ENCODE measurements at places on chromosomes 5 and 9.

DNA sequence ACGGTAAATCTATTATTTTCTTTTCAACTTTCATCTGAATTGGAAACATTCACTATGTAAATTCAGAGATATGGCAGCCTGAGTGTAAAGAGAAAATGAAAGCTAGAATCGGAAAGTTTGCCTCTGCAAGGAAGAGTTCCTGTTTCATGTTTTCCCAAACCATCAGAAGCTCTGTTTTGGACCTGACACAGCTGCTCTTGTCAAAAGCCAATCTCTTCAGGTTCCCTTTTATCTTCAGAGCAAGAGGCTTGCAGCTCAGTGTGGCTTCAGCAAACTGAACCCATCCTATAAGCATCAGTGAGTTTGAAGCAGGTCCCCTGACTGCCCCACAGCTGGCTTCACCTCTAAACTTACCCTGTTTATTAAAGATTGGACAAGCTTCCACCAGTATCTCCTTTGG is 1099.7 kb downstream of the DTWD2 start:
- no peak for DNase-seq

- no peak for DNase-seq
These were observed 188.6 kb downstream of the NR3C1 start for GRCh38 chr5:143214890-143215289.

DNA sequence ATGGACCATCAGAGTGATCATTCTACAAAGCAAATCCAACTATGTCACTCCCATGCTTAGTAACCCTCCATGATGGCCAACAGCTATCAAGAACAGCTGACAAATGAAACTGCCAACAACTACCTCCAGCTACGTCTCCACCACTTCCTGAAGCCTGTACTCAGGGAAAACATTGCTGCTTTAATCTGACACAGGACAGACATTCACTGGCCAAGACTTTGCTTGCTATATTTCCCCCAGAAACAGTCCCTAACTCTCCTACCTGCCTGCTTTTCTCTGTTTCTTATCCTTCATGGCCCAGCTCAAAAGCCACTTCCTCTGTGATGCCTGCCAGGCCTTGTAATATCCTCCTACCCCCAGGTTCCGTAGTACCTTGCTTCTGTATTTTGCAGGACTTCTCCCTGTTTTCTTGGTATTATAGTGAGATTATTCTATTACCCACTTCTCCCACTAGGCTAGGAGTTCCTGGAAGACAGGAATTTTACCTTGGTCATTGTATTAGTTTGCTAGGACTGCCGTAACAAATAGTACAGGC is 14.7 kb upstream of the RAB14 start:
- DNase-seq: no peak

GRCh38 chr9:126439883-126440653 is 113.4 kb downstream of the MVB12B start:
- no peak for DNase-seq

- no peak for DNase-seq
These were observed 100.9 kb upstream of the MAP1B start for GRCh38 chr5:72006361-72006760.

DNA sequence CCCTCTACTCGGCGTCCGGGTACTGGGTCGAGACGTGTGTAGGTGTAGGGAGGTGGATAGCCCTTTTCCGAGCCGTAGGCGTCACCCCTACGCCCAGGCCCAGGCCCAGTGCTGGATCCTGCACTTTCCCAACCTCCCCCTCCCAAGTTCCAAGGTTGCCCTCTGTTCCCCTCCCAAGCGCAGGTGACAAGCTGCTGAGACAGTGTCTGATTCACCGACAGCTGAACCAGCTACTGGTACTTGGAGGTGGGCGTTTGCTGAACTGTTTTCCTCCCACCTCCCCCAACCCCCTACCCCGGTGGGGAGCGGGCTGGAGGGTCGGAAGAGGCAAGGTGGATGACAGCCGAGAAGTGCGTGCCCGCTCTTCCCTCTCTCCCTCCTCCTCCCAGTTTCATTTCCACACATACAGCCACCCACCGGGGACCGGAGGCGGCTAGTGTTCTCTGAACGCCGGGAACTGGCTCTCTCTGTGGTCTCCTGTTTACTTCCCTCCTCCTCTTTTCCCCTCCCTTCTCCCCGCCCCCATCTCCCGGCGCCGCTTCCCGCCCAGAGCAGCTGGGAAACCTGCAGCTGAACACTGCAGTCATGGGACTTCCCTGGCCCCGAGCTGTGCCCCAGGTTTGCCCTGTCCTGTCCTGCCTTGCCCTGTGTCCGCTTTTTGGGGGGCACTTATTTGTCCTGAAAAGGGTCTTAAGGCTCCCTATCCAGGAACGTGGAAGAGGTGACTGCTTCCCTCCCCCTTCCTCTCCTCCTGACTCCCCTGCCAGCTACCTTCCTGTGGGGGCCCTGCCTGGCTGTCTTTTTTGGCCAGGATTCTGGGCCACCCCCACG is 6.2 kb upstream of the KLF9 start:
- DNase-seq: no peak

- DNase-seq: no peak
These were observed 308.1 kb downstream of the LRRC70 start for GRCh38 chr5:62886603-62887315.

DNA sequence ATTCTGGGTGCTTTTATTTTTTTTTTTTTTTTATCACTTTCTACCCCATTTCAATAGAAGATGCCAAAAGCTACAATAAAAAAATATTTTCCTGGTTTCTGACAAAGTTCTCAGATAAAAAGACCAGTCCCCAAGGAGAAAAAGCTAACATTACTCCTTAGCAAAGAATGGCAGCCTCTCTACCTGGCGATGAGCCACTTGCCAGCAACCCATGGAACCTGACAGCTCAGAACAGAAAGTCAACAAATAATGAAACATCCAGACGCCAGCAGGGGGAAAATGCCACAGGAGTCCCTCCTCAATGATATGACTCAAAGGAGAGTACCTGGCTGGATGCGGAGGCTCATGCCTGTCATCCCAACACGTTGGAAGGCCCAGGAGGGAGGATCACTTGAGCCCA is 123.2 kb downstream of the MYO10 start:
- no peak for DNase-seq

GRCh38 chr5:83145241-83145640 is 67.9 kb downstream of the XRCC4 start:
- no peak for DNase-seq

GRCh38 chr9:95132366-95133324 is 184.9 kb downstream of the FANCC start:
- no peak for DNase-seq

GRCh38 chr9:88741335-88741734 is 206.4 kb downstream of the NXNL2 start:
- no peak for DNase-seq

DNA sequence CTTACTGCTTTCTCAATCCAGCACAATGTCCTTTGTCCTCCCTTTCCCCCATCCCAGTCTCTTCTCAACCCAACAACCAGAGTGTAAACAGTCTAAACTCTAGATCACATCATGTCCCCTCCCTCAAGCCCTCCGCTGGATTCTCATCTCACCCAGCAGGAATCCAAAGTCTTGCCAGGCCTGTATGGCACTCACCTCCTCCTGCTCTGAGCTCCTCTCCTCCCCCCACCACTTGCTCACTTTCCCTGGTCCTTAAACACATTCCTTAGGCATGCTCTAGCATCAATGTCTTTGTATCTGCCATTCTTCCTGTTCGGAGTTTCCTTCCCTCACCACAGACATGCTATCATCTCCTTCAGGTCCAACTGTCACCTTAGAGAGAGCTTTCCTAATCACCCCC is 78.8 kb downstream of the NIPSNAP3B start:
- DNase-seq: no peak

- no peak for DNase-seq
These were observed 503.8 kb downstream of the IRX1 start for GRCh38 chr5:4099386-4099785.

DNA sequence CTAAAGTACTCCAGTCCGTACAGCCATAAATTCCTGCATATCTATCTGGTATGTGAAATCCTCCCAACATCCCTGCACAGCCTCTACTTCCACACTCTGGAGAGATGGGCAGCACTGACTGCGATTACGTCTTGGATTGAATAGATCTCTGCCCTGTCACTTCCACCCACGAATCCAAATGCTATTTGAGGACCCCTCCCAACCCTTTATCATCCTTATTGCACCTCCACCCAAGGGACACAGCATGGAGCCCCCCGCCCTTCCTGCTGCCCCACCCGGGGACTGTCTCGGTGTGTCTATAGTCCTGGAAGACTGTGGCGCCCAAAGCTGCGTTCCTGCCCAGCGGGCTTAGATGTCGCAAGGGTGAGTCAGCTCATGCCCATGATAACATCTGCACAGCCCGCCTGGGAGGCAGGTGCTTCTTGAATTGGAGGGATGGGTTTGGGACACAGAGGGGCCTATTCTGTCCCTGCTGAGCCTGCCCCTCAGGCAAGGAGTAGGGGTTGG is 105.7 kb upstream of the HAND1 start:
- DNase-seq: no peak

GRCh38 chr5:11792621-11793020 is 111.6 kb downstream of the CTNND2 start:
- no peak for DNase-seq

GRCh38 chr5:160274483-160274931 is 37.9 kb downstream of the CCNJL start:
- DNase-seq: no peak

DNA sequence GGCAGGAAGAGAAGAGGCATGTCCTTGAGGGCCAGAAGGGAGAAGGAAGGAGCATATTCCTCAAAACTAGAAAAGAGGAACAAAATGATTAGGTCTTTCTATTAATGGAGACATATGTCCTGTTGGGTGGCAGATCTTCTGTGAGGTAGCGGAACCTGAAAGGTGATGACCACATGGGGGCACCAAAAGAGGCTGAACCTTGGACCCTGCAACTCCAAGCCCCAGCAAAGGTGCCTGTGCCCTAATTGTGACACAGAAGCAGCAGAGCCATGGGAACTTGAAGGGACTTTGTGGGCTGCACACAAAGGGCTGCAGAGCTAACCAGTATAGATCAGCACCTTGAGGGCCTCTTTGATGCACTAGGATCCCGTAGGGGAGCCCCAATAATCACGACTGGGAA is 158.0 kb downstream of the BAAT start:
- no peak for DNase-seq

- DNase-seq: no peak
These were observed 407.3 kb downstream of the DMRT2 start for GRCh38 chr9:1457460-1457859.

GRCh38 chr5:24397601-24398000 is 247.2 kb downstream of the CDH10 start:
- DNase-seq: no peak

DNA sequence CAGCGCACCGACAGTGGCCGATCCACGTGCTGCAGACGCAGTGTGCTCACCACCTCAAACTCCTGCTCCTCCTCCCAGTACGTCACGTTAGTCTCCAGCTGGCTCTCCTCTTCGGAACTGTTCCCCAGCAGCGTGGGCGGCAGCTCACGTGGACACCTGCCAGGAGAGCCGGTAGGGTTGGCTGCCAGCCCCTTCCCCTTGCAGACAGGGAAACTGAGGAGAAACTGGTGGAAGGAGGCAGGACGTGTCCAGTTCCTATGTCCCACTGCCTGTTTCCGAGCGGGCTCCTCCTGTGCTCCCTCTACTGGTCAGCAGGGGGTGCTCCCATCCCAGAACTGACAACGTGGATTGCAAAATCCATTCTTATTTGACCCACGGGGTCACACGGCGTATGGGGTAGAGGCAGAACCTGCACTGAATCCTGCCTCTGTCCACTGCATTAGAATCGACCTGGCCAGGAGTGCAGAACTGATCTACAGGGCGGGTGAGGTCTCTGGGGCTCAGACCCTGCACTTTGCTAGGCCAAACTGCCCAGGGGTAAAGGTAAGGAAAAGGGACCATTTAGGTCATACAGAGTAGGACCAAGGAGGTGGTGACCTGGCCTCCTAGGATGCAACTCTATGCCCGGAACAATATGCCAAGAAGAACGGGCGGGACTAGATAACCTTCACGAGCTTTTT is 25.7 kb downstream of the PDGFRB start:
- DNase-seq: no peak

DNA sequence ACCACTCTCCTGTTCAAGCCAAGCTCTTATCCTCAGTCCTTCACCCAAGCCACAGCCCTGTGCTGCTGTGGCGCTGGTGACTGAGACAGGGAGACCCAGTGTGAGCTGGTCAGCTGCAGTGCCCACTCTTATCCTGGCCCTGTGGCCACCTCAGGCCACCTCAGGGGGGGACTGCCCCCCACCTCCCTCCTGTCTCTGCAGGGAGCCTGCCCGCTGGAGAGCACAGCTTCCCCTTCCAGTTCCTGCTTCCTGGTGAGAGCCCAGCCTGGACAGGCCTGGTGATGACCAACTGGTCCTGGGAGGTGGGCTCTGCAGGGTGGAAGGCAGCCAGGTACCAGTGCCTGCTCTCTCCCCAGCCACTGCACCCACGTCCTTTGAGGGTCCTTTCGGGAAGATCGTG is 5.5 kb upstream of the EHMT1 start:
- no peak for DNase-seq

DNA sequence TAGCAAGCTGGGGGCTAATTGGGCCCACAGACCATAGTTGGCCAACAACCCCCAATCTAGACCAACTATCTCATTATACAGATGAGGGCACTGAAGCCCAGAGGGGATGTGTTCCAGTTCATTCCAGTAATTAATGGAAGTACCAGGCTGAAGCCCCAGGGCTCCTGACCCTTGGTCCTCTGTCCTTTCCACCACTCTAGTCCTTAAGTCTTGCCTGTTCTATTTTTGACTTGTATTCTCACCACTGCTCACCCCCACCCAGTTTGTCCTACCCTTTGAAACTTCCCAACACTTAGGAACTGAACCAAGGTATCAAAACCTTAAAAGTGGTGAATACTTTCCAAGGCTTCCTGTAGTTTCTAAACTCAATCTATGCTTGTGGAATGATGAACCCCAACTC is 407.4 kb downstream of the ENC1 start:
- no peak for DNase-seq

- DNase-seq: no peak
These were observed 78.1 kb downstream of the DENND1A start for GRCh38 chr9:123851851-123852250.

GRCh38 chr5:38263983-38264382 is 5.6 kb downstream of the EGFLAM start:
- no peak for DNase-seq

GRCh38 chr9:27151693-27152404 is 42.8 kb downstream of the TEK start:
- no peak for DNase-seq

DNA sequence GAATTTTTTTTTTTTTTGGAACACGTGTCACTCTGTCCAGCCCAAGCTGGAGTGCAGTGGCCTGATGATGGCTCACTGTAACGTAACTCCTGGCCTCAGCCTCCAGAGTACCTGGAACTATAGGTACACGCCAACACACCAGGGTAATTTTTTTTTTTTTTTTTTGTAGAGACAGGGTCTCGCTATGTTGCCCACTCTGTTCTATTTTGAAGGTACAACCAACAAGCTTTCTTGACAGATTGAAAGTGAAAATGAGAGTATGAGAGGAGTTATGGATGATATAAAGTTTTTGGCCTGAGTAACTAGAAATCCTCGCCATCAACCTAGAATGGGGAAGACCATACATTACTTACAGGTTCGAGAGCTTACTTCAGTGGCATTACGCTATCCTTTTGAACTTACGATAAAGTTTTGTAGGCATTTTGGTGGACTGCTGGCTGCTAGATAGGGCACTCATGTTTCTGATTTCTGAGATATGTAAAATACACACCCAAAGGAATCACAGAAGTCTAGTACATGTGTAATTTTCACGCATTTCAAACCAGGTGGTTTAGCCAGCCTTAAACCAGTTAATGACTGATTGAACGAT is 806 bp upstream of the CDC42SE2 start:
- no peak for DNase-seq
